ENCODE measurements at places on chromosomes 12 and 14.

- no peak for DNase-seq
These were observed 13.9 kb downstream of the MYL2 start for GRCh38 chr12:110906516-110906915.

DNA sequence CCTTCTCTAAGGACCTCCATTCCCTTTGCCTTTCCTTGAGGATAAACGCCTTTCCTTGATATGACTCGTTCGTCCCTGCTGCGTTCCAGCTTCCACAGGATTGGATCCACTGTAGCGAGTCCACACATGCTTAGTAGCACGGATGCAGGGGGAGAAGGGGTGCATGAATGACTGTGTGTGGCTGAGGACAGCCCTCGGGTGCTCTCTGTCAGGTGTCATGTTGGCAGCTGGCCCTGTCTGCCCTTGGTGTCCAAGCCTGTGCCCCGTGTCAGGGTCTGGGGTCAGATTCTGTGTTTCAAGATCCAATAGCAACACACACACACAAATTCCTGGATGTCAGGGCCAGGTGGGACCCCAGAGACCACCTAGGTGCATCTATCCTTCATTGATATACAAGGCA lies 17.5 kb upstream of the KRT80 start:
- DNase-seq, result no peak

GRCh38 chr12:98752726-98753125 lies 107.6 kb downstream of the APAF1 start:
- DNase-seq, result no peak

- DNase-seq, result no peak
These were observed 245.5 kb downstream of the ATP23 start for GRCh38 chr12:58186914-58187313.

DNA sequence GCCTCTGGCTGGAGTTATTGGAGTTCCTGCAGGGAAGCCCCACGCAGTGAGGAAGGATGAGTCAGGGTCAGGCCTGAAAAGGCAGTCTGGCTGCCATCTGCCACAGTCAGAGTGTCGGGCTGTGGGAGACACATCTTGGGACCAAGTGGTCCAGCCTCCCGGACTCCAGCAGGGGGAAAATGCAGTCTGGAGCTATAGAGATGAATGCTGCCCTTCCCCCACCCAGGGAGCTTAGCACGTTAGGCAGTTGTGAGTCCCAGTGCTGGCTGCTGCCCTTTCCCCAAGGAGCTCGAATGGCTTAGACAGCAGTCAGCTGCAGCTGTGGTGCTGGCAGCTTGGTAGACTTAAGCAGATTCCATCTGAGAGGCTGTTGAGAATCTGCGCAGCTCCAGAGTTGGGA lies 8.2 kb upstream of the NTS start:
- DNase-seq, result no peak

DNA sequence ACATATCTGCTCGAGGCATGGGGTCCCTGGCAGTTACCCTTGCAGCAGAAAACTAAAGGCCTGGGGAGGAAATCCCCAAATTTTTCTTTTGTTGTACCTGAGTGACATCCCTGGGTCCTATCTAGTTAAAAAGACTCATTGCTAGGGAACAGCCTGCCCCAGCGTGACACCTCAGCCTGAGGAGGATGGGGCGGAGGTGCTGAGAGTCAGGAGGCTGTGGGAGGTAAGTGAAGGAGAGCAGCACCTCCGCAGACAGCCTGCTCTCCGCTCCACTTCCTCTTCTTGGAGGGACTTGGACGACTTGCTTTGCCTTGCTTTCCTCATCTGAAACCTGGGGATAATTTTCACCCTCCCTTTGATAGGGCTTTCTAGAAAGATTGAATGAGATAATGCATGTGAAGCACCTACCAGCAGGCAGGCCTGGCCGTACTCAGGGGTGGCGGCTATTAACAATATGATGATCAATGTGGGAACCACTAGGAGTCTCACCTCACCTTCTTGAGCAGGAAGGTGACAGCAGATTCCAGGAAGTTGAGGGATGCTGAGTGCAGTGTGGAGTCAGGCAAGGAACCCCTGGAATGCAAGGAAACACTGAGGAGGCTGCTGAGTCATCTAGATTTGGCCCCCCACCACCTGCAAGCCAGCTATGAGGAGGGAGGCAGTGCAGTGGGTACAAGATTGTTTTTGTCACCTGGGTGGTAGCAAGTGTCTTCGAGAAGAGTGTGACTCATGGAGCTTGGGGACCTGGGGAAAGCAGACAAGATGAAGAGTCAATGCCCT lies 23.2 kb downstream of the UBE3B start:
- no peak for DNase-seq

DNA sequence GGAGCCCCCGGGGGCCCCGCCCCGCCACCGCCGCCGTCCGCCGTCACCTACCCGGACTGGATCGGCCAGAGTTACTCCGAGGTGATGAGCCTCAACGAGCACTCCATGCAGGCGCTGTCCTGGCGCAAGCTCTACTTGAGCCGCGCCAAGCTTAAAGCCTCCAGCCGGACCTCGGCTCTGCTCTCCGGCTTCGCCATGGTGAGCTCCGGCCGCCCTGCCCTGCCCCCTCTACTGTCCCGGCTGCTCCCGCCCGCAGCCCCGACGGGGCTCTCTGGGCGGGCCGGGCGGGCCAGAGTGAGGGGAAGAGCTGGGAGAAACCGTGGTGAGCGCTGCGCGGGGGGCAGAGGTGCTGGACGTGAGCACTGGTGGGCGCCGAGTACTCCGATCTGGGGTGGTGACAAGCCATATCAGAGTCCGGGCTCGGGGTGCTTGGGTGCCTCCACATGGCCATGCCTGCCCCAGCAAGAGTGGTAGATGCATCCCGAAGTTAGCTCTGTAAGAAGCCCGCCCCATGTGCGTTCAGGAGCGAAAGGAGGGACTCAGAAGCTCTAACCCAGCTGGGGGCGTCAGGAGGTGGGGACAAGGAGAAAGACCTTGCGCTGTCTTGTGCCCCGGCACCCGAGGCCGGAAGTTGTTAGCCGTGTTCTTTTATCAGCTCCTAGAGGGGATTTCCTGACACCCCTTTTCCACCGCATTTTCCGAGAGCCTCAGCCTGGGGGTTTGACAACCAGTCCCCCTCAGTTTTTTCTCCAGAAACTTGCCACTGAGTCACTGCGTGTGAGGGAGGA lies 717 bp downstream of the ORAI1 start:
- DNase-seq, result peak; percentile 8

GRCh38 chr12:123935956-123936355 lies 36.7 kb downstream of the CCDC92 start:
- DNase-seq, result no peak

GRCh38 chr14:21209185-21209584 lies 53.3 kb upstream of the OR5AU1 start:
- DNase-seq, result no peak

GRCh38 chr12:44193281-44193680 lies 357.4 kb downstream of the TMEM117 start:
- no peak for DNase-seq

GRCh38 chr14:96445844-96446710 lies 54.1 kb downstream of the AK7 start:
- DNase-seq, result no peak

DNA sequence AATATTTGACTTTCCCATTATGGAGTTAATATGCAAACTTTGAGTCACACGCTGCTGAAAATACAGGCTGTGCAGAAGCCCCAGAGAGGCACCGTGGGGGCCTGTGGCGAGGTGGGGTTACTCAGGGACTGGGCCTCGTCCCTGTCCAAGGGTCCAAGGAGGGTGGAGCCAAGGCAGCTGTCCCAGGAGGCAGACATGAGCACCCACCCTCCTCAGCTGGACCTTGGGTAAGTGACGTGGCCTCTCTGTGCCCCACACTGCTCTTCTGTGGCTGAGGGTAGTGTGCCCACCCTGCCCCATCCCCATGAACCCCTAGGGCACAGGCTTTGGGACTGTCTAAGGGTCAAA lies 39.4 kb downstream of the FAM222A start:
- DNase-seq, result no peak

- no peak for DNase-seq
These were observed 95.5 kb upstream of the FAR2 start for GRCh38 chr12:29053567-29053966.

DNA sequence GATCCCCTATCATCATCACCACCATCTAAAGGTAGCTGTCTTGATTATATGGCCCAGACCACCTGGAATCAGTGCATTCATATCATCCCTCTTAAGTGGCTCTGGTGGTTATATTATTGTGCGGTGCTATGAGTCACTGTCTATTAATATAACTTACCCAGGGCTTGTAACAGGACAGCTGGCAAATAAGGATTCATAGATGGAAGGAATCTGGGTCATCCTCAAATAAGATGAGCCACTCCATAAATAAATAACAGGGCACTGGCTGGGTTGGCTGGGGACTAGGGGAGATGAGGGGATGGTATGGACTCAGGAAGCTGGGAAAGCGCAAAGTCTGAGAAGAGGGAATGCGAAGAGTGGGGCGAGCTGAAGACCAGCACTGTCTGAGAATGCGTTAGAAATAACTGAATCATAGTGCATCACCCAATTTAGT lies 216.1 kb downstream of the NUAK1 start:
- no peak for DNase-seq

GRCh38 chr12:27652174-27652763 lies 44.0 kb upstream of the REP15 start:
- peak; percentile 59 for DNase-seq

GRCh38 chr12:99495799-99496198 lies 151.8 kb upstream of the GARIN6 start:
- DNase-seq, result no peak

- no peak for DNase-seq
These were observed 51.8 kb downstream of the GLT1D1 start for GRCh38 chr12:128905003-128905544.

GRCh38 chr12:44875417-44875953 lies 630 bp downstream of the NELL2 start:
- peak; percentile 58 for DNase-seq

GRCh38 chr14:52545584-52546317 lies 6.6 kb downstream of the TXNDC16 start:
- DNase-seq, result no peak

- DNase-seq, result no peak
These were observed 413.2 kb downstream of the DPF3 start for GRCh38 chr14:72480464-72481243.

GRCh38 chr12:65391711-65392110 lies 113.2 kb downstream of the MSRB3 start:
- no peak for DNase-seq

DNA sequence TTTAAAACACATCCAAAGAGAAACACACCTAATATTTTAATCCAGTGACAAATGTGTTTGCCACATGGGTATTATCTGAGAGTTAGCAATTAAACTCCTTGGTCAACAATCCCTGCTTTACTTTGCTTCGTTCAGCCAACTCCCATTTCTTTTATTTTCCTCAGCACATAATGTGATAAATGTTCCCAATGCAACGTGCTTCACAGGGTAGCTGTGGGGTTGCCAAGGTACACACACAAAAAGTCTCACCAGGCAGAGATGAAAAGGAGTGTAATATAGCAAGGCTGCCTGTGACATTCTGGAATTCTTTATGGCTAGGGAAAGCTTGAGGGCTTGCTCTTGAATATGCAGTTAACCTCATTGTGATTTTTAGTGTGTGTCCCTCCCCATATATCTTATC lies 208.0 kb upstream of the DIO2 start:
- peak; percentile 30 for DNase-seq

DNA sequence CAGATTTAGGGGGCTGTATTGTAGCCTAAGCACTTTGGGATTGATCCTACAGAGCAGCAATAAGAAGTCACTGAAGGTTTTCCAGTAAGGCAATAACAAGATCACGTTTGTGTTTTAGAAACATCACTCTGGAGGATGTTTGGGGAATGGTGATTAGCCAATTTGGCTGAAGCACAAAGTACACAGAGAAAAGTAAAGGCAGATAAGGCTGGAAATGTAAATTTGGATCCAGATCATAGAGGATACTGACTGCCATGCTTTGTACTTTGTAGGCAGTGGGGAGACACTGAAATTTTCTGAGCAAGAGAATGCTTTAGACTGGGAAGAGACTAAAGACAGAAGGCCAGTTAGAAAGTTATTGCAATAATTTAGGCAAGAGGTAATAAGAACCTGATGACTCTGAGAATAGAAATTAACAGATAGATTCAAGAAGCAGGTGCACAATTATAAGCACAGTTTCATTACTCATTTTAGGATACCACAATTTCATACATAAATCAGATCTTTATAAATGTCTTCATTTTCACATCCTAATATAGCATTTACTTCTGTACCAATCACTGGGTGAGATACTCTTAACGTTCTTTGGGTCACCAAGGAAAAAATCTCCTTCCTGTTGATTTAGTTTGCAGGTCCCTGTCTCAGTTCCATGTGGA lies 314.5 kb upstream of the GARIN6 start:
- no peak for DNase-seq

- DNase-seq, result no peak
These were observed 24.7 kb downstream of the SERPINA3 start for GRCh38 chr14:94636744-94637412.

DNA sequence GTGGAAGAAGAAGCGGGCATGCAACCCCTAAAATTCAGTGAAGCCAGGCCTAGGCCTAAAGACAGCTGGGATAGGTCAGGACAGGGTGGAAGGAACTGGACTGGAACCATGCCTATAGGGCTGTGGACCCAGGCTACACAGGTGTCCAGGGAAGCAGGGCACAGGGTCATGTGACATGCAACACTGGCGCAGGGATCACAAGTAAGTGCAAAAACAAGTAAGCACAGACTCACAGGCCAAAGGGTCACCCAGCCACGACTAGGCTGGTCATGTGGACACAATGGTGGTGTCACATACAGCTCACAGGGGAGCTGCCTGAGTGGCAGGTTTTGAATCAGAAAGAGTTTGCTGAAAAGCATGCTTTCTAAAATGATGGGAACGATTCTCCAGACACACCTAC lies 195.7 kb downstream of the SPTSSA start:
- no peak for DNase-seq

DNA sequence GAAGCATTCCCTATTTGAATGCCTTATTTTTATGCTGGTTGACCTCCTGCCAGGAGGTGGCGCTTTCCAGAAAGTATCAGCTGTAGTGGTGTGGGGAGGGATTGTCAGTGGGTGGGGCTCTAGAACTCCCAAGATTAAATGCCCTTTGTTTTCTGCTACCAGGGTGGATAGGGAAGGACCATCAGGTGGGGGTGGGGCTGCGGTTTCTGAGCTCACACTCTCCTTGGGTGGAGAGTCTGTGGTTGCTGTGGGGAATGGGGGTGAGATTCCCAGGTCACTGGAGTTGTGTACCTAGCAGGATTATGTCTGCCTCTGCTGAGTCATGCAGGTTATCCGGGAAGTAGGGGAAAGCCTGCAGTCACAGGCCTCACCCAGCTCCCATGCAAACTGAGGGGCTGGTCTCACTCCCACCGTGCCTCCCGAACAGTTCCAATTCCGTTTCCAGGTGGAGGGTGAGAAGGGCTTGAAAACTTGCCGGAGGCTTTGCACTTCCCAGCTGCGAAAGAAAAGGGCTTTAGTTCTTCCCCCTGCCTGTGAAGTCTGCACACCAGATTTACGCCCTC lies 68.3 kb downstream of the ALG10B start:
- no peak for DNase-seq

All from NCI-H1092 (cell line).